ENCODE measurements at places on chromosomes 6 and 20.
A peak's percentile ranks its signal among the peaks of the same experiment; 100 is the strongest.

GRCh38 chr6:28141500-28142329 lies at the start of gene ZKSCAN8:
ZKSCAN8 (plus strand) TSS chr6:28141883; CDS start chr6:28148408, 6,525 bp downstream.
- H3K27me3 ChIP-seq: no peaks in the 10 kb centered on the region
- peak; percentile 82 for DNase-seq
- H3K27ac ChIP-seq: peak within 1 kb of the TSS; percentile 96
- H3K36me3 ChIP-seq: peaks cover 27% of the 10 kb centered on the region
- H3K4me1 ChIP-seq: peaks cover 63% of the 10 kb centered on the region

GRCh38 chr6:21628160-21628559 lies 34.6 kb downstream of the SOX4 start:
- H3K27ac ChIP-seq: no peak overlapping the region

- no peak overlapping the region for H3K4me3 ChIP-seq
- H3K27me3 ChIP-seq: no peaks in the 10 kb centered on the region
- H3K27ac ChIP-seq: no peak overlapping the region
- no peak for DNase-seq
- no peaks in the 10 kb centered on the region for H3K36me3 ChIP-seq
These were observed 267.7 kb upstream of the RNF24 start for GRCh38 chr20:4283016-4283415.

DNA sequence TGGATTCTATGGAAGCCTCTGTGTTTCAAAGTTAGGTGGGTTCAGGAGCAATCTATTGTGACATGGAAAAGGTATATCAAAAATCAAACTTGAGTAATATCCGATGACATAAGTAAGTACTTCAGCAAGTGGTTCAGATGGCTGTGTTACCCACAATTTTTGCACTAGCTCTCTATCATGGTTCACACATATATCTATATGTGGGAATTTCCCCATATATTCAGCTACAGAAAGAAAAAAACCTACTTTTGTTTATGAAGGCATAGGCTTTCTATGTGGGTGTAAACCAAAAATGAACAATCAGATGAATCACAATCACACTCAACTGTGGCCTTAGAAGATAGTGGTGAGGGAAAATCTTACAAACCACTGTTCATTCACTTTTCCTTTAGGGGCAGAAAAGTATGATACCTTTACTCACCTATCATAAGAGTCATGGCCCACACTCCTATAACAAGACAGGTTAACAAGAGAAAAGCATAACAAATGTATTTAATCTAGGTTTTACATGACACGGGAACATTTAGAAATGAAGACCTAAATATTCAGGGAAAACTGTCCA lies 449.6 kb upstream of the HTR1E start:
- no peaks in the 10 kb centered on the region for H3K4me1 ChIP-seq
- H3K27me3 ChIP-seq: no peaks in the 10 kb centered on the region
- no peaks in the 10 kb centered on the region for H3K36me3 ChIP-seq
- no peak for DNase-seq
- no peak overlapping the region for H3K4me3 ChIP-seq

GRCh38 chr6:130913120-130913519 lies 85.9 kb downstream of the SMLR1 start:
- peaks cover 10% of the 10 kb centered on the region for H3K4me1 ChIP-seq
- peaks cover 3% of the 10 kb centered on the region for H3K36me3 ChIP-seq
- peak; percentile 44 for DNase-seq
- no peak overlapping the region for H3K4me3 ChIP-seq
- H3K27me3 ChIP-seq: no peaks in the 10 kb centered on the region

Measured in activated CD4-positive, alpha-beta T cell treated with anti-CD3 and anti-CD28 coated beads, Interleukin-2, amount 10 ng/mL, durations not matched to agents 7 days and 5 days (primary cell).